ENCODE measurements at places on chromosomes 2 and 18.

DNA sequence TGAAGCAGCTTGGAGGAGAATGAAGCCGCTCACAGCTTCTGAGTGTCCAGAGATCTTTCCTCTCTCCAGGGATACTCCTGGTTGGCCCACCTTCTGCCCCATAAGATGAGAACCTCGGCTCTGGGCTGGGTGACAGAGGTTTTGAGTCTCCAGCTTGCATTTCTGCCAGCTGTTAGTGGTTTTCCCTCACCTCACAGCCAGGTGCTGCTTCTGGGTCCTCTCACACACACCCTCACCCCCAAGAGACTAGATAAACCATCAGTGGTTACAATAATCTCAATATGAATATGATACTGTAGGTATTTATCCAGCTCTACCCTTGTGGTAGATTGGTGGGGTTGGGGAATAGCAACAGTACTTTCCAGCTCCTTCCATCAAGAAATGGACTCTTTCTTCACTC, 161.7 kb upstream of the SIX3 start:
- DNase-seq, result no peak

DNA sequence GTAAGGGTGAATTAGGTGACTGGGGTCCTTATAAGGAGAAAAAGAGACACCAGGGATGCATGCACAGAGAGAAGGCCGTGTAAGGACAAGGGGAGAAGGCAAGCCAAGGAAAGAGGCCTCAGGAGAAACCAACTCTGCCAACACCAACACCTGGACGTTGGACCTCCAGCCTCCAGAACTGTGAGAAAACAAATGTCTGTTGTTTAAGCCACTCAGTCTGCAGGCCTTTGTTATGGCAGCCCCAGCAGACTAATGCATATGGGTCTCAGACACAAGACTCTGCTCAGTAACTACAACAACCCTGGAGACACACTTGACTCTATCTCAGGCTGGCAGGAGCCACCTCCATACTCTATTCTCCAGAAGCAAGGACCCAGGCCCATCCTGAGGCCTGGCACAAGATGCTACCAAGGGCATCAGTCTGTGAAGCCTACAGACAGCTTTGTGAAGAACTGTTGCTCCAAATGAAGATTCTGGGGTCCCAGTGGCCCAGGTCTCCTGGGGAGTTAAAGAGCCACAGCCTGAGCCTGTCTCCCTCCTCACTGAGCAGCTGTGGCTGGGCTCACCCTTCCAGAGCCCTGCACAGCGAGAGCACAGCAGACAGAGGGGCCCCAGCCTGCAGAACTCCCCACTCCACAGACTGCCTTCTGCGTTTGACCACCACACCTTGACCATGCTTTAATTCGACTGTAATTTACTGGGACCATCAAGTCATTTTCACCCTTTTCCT, 43.0 kb upstream of the SLC35G4 start:
- no peak for DNase-seq

GRCh38 chr18:67131498-67131897, 385.0 kb downstream of the DSEL start:
- no peak for DNase-seq

GRCh38 chr18:35174745-35175144, 66.1 kb upstream of the ZNF397 start:
- DNase-seq, result no peak

DNA sequence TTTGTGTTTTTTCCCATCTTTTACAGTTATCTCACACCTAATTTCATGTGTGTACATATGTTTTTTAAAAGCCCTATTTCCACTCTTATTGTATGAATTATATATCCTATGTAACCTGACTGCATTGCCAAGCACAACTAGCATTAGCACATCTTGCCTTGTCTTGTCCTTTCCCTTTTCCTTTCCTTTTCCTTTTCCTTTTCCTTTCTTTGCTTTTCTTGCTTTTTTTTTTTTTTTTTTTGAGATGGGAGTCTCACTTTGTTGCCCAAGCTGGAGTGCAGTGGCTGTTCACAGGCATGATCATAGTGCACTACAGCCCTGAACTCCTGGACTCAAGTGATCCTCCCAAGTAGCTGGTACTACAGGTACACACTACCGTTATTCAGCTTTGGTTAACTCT, 172.7 kb upstream of the BOD1L2 start:
- no peak for DNase-seq
